Glomerular endothelial cell (primary cell): ENCODE measurements at places on chromosomes 12 and 14. TPM values are rescaled to one million over a fixed set of nuclear protein-coding genes. Genes with fewer than 3 reads are reported as not detected.

The TEDC1 gene
- 5.4 and 12.3 TPM in 2 replicates for total RNA-seq

The RNASE2 gene
- not detected in 2 replicates for total RNA-seq

The GPR68 gene
- total RNA-seq: 3.1 and 3.7 TPM in 2 replicates

The EGLN3 gene
- 1.3 and 2.9 TPM in 2 replicates for total RNA-seq

The TMEM179 gene
- 0.53 TPM in 1 of 2 replicates, not detected in the other for total RNA-seq

The SDS gene
- total RNA-seq: not detected in 2 replicates

The TSPAN19 gene
- total RNA-seq: 0.35 TPM in 1 of 2 replicates, not detected in the other
